Mesenchymal stem cell (in vitro differentiated cells and primary cell): ENCODE measurements at places on chromosomes 2 and 18.
A peak's percentile ranks its signal among the peaks of the same experiment; 100 is the strongest.

GRCh38 chr2:146321175-146321574 is 1523.7 kb upstream of the ACVR2A start:
- H3K27me3 ChIP-seq: no peaks in the 10 kb centered on the region
- H3K27ac ChIP-seq: no peak overlapping the region
- no peaks in the 10 kb centered on the region for H3K36me3 ChIP-seq
- peaks cover 2% of the 10 kb centered on the region for H3K4me1 ChIP-seq
- H3K4me3 ChIP-seq: no peak overlapping the region

DNA sequence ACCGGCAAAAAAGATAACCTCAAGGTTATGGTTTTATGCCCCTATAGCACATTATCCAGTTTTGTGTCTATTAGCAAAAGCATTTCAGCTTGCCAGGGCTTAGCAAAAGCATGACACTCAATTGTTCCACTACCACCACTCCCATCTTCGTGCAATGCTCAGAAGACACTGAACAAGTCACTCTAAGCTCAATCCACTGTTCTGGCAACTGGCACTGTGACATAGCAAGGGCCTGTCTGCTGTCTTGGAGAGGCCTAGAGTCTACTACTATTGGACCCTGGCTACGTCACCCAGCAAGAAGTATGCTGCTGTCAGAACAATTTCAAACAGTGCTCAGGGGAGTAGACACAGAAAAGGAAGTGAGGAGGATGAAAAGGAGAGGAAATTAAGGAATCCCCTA is 103.5 kb upstream of the PPP1CB start:
- no peaks in the 10 kb centered on the region for H3K27me3 ChIP-seq
- H3K4me3 ChIP-seq: no peak overlapping the region
- peaks cover 17% of the 10 kb centered on the region for H3K4me1 ChIP-seq
- no peak overlapping the region for H3K27ac ChIP-seq
- no peaks in the 10 kb centered on the region for H3K36me3 ChIP-seq

DNA sequence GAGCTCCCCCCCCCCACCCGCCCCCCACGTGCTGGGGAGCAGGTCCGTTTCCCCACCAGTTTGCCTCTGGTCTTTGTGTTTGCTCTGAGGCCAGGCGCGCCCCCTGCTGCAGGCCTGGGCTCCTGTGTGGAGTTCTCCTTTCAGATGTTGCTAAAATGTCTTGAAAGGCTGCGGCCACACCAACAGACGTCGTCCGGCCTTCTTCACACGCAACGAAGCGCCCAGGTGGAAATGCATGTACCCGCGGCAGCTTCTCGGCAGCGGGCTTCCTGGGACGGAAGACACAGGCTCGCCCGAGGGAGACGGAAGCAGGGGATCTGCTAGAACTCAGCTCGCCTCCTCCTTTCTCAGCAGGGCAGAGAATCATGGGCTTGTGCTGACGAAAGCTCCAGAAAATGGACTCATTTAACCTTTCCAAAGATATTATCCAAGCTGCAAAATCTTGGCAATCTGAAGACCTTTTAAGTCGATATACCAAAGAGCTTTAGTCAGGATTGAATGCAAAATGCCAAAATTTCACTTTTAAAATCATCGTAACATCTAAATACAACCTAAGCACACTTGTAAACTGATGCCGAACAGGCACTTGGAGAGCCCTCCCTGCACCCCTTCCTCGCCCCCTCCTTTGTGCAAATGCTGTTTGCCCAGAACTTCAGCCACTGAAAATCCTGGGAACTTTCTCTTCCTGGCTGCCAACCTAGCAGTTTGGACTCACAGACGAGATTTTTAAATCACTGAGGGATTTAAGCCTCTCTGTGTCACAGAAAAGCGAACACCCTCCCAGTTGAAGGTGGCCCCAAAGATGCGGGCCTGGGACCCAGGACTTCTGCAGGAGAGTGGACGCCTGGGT is 125.5 kb upstream of the ZNF516 start:
- H3K4me3 ChIP-seq: peak overlapping the region; percentile 75
- H3K27me3 ChIP-seq: no peaks in the 10 kb centered on the region
- peak; percentile 85 for DNase-seq

- H3K27ac ChIP-seq: no peak overlapping the region
- no peaks in the 10 kb centered on the region for H3K36me3 ChIP-seq
- H3K4me1 ChIP-seq: peaks cover 4% of the 10 kb centered on the region
- peak overlapping the region; percentile 37 for H3K4me3 ChIP-seq
- H3K27me3 ChIP-seq: peaks cover 36% of the 10 kb centered on the region
Measured at GRCh38 chr2:26623541-26624495, 17.3 kb downstream of the CIB4 start.
